ENCODE measurements at places on chromosomes 6 and 20.

DNA sequence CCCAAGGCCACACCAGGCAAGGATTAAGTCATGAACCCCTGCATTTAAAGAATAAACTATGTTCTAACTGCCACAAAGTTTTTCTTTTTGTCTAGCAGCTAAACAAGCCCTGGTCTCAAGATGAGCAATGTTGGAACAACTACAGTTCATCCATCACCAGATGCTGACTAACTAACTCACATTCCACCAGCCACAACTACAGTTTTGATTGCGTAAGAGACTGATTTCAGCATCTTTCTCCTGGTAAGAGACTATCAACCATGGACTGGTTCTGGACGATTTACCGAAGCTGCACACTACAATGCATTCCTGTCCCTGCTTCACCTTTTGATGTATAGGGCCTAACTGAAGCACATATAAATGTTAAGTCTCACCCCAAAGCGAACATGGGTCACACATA lies 43.0 kb downstream of the F13A1 start:
- no peak for DNase-seq

GRCh38 chr6:110201151-110201884 lies 21.1 kb downstream of the CDC40 start:
- no peak for DNase-seq

DNA sequence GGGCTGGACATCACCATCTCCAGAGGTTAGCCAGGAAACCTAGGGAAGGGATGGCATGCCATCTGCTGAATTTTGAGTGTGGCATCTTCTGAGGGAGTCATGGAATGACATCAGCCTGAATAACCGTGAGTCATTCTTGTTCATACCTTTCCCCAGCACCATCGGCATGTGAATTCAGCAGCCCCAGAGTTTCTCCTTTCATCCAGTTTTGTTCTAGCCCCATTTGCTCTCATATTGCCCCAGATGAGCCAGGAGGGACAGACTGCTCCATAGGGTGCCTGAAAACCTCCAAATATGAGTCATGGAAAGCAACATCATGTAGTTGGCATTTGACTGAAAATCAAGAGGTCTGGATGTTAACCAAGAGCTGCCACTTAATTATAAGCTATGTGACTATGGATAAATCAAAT lies 219.2 kb upstream of the SGK1 start:
- no peak for DNase-seq

GRCh38 chr6:92297101-92297500 lies 1122.3 kb downstream of the EPHA7 start:
- no peak for DNase-seq

DNA sequence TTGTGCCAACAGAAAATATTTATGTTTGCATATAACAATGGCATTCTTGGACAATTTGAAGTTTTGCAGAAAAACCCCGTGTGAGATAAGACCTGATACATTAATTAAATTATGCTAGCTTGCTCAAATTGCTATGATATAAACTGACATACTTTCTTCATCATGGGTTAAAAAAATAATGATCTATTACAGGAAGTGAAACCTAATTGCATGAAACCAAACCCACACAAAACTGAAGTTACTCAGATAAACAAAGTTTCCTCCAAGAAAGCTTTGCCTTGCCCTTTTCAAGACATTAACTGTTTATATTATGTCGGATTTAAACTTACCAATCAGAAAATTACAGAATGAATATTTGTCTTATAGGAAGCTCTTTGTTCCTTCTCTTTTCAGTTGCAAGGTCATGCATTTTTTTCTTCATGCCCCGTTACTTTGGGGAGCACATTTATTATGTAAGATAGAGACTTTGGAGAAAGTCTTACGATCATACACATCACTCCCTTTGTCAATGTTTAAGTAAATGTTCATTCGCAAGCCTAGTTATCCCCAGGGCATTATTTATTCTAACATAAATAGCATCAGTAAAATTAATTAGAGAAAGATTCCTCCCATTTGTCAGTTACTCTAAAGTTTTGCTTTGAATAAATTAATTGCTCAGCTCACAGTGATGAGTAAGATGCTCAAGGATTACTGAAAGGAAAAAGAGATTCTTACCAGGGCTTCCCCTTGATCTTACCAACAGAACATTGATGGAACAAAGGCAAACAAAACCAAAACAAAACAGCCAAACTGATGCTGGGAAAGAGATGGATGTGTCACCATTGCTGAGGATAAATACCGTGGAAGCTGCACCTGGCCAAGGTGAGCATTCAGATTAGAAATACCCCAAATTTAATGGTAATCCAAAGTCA lies 14.8 kb upstream of the TMEM244 start:
- DNase-seq, result no peak

DNA sequence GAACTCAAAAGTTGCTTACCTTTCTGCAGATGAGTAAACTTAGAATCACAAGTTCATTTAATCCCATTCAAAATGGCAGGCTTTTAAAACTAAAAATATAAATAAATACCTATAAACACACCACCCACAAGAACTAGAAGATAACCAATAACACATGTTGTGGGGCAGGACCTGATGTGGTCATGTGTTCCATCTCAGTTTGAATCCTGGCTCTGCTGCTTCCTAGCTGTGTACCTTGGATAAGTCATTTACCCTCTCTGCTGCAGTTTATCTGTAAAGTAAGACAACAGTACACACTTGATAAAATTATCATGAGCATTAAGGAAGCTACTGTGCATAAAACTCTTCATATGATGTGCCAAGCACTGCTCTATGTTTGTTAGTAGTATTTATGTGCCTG lies 22.0 kb downstream of the TRIM27 start:
- no peak for DNase-seq

- DNase-seq, result no peak
These were observed 16.9 kb upstream of the SLC22A16 start for GRCh38 chr6:110493253-110493800.

DNA sequence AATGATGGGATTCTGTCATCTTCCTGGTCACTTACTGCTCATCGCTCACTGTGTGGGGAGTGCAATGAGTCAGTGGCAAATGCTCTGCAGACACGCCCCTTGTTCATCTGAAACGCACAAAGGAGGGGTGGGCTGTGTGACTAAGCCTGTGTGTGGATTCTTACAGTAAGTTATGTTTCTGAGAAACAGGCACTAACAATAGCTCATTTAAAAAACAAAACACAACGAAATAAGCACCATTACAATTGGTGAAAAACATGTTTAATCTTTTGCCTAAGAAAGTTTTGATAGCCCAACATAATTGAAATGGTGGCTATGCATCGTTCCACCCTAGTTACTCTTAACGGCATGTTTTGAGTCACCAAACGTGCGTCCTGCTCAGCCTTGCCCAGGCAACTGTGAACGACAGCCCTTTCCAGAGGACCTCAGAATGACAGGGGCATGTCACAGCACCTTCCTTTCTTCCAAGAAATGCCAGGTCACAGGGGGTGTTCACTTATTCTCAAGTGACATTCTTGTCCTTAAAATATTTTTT lies 118.4 kb upstream of the SGK1 start:
- DNase-seq, result peak; percentile 31

DNA sequence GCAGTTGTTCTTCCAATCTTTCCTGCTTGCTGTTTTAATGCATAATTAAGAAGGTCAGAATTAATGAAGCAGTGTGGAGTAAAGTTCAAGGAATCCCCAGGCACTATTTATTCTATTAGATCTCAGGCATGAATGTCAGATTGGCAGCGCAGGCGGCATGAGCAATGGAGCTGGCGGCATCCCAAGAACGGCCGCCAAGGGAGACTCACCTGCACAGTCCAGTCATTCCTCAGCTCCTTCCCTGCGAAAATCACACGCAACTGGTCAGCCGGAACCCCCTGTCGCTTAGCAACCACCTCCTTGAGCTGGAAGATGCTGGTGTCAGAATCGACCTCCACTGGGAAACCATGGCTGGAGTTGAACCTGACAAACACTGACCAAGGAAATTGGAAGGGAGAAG lies 284.5 kb downstream of the PRKN start:
- DNase-seq, result no peak

- DNase-seq, result no peak
These were observed 47.6 kb downstream of the CEBPB start for GRCh38 chr20:50238081-50238800.

GRCh38 chr6:150759483-150759882 lies 106.0 kb upstream of the MTHFD1L start:
- no peak for DNase-seq

DNA sequence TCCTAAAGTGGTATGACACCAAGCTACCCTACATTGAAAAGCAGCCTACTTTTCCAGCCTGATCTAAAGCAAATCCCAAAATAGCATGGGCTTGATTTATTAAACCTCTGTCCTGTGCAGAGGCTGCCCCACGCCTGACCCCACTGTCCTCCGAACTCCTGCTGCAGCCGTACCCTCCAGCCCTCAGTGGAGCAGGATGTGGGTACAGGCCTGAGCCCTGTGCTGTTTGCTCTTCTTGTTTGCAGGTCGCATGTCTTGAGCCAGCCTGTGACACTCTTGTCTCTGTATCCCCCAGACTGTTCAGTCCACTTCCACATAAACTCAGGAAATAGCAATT lies 61.2 kb downstream of the RPP40 start:
- DNase-seq, result no peak

DNA sequence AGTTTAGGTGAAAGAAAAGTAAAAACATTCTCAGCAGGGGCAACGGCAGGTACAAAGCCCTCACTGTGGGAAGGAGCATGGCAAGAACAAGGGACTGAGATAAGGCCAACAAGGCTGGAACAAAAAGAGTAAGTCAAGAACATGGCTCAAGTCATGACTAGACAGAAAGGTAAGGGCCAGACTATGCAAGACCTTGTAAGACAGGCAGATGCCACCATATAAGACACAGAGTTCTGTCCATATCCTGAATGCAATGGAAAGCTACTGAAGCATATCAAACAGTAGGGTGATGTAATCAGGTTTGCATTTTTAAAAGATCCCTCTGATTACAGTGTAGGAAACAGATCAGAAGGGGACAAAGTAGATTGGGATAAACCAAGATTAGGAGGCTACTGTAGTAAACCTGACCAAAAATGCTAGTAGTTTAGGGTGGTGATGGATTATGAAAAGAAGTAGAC lies 5.5 kb downstream of the REV3L start:
- DNase-seq, result no peak

DNA sequence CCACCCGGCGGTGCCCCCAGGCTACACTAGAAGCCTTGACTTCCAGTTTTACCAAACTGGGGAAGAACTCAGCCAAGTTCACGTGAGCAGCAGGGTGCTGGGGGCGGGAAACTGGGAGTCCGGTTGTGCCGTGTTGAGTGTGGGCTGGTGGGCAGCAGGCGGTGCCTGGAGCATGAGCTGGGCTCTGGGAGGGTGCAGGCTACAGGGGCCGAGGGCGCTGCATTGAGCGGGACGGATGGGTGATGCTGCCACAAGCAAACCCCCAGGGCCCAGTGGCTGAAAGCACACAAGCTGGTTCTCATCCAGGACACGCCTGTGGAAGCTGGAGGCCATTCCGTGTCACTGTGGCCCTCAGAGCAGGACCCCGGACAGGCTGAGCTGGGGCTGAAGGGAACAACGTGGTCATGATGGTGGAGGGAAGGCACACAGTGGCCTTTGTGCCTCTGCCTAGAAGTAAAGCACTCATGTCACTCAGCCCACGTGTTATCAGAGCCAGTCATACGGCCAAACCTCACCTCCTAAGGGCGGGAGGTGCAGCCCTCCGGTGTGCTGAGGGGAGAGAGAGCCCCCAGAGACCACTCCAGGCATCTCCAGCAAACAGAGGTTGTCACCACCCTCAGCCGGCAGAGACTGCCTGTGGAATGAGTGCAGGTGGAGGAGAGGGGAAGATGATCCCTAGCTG lies 29.5 kb downstream of the RBM38 start:
- DNase-seq, result no peak

- no peak for DNase-seq
These were observed 58.6 kb downstream of the FAM120B start for GRCh38 chr6:170365121-170365520.

- DNase-seq, result no peak
These were observed 11.8 kb downstream of the TLDC2 start for GRCh38 chr20:36887752-36888090.

- no peak for DNase-seq
These were observed 56.4 kb downstream of the TTI1 start for GRCh38 chr20:37976887-37977286.

DNA sequence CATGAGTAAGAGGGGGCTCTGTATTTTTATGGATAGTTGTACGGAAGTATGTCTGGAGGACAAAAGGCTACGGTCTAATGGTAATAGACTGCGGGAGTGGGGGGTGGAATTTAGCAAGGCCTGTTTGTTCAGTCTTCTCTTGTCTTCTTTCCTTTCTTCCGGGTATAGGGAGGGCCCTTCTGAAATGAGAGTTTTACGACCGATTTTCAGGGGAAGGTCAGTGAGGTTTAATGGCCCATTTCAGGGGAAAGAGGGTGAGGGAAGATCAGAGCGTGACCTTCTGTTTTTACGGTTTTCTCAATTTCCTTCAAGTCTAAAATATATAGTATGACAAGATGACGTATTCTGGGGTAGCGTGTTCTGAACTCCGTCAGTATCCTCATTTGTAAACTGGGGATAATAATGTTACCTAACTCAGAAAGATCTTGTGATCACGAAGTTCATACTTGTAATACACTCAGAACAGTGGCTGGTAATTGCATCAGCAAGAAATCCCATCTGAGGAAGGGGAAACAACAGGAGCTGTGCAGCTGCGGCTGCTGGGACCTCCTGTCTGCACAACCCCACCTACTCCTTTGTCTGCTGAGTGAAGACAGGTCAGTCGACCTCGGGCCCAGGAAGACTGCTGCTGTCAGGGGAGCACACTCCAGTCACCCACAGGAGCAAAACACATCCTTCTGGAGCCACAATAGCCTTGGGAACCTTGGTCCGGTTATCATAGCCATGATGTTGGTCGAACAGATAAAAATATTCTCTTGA lies 90.4 kb downstream of the MAP3K7 start:
- DNase-seq, result no peak

- DNase-seq, result no peak
These were observed 77.9 kb upstream of the CDH4 start for GRCh38 chr20:61173961-61174725.

GRCh38 chr20:20710443-20711315 lies 1.8 kb downstream of the RALGAPA2 start:
- no peak for DNase-seq

GRCh38 chr20:2521369-2522305 lies 12.9 kb upstream of the ZNF343 start:
- no peak for DNase-seq

All from omental fat pad (tissue), 4 donors.